ENCODE measurements at places on chromosomes 7 and 10.

GRCh38 chr7:131947661-131948060 lies 391.2 kb upstream of the PODXL start:
- DNase-seq = no peak

DNA sequence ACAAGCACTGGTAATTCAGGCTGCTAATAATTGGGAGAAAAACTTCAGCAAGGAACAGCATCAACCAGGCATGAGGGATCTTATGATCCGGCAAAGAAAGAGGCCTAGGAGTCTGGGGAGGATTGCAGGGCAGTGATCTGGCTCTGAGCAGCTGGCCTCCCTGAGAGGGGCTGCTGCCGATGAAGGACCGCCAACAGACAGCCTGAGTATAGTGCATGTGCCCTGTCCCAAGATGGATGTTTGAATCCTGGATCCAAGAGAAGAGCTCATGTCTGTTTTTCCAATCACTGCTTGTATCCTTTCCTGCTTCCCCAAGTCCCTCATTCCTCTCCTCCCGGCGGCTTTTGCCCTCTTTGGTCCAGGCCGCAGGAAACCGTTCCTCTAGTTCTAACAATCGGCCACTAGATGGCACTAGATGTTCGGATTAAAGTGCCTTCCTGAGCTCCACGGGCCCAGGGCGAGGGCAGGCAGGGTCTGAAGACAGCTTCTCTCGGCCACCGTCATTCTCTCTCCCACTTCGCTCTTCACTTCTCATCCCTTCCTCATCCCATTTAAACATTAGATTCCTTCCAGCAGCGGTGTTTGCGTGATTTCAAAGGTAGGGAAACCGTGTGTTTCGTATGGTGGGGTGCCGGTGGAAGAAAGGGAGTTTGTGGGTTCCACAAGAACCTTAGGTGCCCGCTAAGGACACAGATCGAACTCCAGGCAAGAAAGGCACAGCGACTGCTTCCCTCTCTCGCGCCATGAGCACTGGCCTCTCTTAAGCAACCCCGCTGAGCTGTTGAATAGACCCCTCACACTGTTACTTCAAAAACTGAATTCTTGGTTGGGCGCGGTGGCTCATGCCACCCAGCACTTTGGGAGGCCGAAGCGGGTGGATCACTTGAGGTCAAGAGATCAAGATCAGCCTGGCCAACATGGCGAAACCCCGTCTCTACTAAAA lies 82.4 kb downstream of the ADCYAP1R1 start:
- no peak for DNase-seq

- no peak for DNase-seq
These were observed 109.5 kb downstream of the PARP12 start for GRCh38 chr7:139953229-139953628.

- no peak for DNase-seq
These were observed 45.4 kb upstream of the CACNB2 start for GRCh38 chr10:18094793-18095192.

DNA sequence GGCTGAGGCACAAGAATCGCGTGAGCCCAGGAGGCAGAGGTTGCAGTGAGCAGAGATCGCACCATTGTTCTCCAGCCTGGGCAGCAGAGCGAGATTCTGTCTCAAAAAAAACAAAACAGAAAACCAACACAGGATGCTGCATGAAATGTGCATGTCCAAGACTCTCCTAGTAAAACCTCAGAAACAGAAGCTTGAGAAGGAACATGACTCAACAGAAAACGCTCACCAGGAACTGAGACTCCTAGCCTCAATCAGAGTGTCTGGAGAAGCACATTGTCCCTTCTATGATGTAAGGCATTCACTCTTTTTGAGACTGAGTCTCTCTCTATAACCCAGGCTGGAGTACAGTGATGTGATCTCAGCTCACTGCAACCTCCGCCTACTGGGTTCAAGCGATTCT lies 168.3 kb downstream of the MYOF start:
- DNase-seq = no peak

GRCh38 chr7:21084286-21084685 lies 297.6 kb upstream of the SP8 start:
- no peak for DNase-seq

- no peak for DNase-seq
These were observed 290.7 kb downstream of the THSD7A start for GRCh38 chr7:11541330-11541729.

DNA sequence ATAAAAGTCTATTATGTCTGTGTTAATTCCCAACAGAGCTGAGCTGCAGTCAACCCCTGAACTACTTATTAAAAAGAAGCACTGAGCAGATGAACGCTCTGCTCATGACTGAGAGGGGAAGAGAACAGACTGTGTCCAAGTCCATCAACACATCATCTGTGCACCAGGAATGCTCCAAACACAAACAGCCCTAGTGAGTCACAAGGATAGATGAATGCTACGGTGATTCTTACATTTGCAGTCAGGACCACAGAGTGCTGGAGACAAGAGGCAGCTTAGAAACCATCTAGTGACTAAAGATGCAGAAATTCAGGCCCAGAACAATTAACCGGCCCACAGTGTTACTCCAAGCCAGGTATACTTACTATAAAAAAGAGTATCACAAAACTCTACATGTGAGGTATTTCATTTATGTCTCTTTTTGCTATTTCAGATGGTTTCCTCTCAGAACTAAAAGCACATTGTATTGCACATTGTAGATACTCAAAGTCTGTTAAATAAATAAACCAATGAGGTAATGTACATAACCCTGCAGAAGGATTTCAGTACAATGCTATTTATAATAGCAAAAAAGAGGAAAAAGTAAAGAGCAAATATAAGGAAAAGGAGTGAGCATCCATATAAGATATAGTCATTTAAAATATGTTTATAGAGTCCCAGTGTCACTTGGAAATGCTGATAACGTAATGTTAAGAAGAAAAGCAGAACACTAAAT lies 159.2 kb downstream of the KCNMA1 start:
- no peak for DNase-seq

DNA sequence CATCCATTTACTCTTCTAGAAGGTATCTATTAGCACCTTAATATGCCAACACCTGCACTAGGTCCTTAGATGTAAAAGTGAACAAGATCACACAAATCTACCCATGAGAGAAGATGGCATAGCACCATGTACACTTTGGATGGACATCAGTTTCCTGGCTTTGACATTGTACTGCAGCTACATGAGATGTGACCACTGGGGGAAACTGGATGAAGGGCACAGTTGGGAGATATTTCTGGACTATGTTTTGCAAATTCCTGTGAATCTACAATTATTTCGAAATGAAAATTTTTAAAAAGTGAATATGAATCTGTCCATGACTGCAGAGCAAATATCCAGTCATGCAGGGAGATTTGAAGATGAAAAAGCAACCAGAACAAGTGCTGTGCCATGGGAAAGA lies 124.5 kb downstream of the PRKCQ start:
- no peak for DNase-seq

GRCh38 chr7:21371360-21371759 lies 56.5 kb upstream of the SP4 start:
- no peak for DNase-seq

GRCh38 chr10:112098682-112099081 lies 84.9 kb downstream of the GPAM start:
- DNase-seq = no peak

GRCh38 chr7:129434675-129435318 lies 565 bp downstream of the STRIP2 start:
- no peak for DNase-seq

- DNase-seq = no peak
These were observed 143.6 kb downstream of the AGMO start for GRCh38 chr7:15418264-15418663.

- DNase-seq = no peak
These were observed 266.3 kb downstream of the BICC1 start for GRCh38 chr10:58778966-58779365.

- DNase-seq = no peak
These were observed 154.0 kb downstream of the SUGCT start for GRCh38 chr7:40288827-40289226.

DNA sequence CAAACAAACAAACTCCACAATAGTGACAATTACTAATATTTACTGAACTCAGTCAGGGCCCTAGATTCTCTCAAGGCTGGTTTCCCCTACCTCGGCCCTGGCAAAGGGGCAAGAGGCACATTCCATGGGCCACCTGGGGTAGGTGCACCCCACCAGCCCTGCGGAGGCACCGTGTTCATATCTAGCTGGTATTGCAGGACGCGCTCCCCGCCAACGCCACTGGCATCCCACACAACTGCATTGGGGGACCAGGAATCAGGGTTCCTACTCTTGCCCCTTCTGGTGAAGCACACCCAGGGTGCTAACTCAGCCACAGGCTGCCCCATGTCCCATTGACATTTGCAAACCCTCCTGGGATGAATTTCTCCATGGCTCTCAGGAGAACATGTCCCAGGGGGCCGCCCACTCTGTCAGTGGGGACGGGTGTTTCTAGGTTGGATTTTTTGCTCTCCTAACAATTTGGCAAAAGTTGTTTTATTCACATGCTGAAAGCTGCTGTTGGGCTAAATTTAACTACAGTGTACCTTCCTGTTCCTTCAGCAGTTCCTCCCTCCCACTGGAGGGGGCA lies 76.7 kb downstream of the ZRANB1 start:
- no peak for DNase-seq

DNA sequence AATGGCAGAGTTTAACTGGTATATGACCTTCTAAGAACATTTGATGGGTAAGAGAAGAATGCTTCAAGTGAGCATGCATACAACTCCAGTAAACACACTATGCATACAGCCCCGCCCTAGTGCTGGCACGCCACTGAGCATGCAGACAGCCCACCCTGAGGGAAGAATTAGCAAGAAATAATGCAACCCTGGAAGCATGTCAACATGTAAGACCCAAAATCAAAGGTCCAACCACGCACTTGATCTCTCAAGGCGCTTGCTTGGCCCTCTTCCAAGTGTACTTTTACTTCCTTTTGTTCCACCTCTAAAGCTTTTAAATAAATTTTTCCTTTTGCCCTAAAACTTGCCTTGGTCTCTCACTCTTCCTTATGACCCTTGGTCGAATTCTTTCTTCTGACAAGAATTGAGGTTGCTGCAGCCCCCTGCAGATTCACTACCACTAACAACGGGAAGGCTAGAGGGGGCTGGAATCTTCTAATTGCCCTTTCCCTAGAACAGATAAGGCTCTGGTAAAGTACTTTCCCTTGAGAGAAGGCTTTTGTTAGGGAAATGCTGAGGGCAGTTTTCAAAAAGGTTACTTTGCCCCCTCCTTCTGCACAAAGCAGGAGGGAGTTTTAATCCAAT lies 3.4 kb downstream of the FAM24B start:
- no peak for DNase-seq

GRCh38 chr10:18159557-18159956 lies 19.3 kb downstream of the CACNB2 start:
- DNase-seq = no peak

GRCh38 chr7:15326044-15326644 lies 235.7 kb downstream of the AGMO start:
- peak; percentile 72 for DNase-seq

- no peak for DNase-seq
These were observed 12.8 kb downstream of the CPXM2 start for GRCh38 chr10:123878666-123879303.

DNA sequence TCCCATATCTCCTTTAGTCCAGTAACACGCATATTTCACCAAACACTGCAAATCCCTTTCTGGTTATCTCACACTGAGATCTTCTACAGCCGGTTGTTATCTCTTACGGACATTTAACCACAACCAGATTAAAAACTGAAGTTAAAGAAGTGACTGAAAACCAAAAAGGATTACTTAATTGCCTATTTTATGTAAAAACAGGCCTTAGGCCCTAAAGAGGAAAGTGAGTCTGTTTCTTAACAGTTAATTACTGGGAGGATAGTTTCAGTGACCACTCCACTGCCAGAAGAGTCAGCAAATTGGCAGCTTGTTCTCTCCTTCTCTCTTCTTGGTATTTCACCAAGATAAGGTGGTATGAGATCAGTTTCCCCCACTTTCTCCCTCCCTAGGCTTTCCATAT lies 161.9 kb upstream of the MEOX2 start:
- DNase-seq = no peak

- DNase-seq = no peak
These were observed 17.4 kb downstream of the KIF5B start for GRCh38 chr10:32038777-32039176.

DNA sequence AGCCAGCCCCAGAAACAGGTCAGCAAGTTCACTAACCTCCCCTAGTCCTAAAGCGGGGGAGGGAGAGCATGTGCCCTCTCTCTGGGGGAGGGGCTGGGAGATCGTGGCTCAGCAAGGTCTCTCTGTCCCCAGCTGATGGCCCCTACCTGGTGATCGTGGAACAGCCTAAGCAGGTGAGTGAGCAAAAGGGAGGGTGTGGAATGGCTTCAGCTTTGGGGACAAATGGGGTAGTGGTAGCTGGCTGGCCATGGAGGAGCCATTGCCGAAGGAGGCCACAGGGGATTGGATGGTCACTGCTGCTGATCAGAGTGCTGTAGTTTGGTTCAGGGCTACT lies 779 bp downstream of the NFKB2 start:
- DNase-seq = no peak

DNA sequence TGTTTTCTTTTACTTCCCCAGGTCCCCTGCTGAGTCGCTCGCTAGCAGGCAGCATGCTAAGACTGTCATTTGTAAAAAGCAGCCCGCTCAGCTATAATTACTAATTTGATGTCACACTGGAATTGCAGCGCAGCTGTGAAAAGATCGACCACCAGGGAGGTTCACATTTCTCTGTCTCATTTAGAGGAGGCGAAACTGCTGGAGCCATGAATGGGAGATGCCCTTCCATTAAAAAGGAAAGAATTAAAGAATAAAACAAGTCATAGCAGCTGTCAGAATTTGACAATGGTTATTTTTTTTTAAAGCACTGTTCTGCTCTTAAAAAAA lies 153.5 kb downstream of the PIP4K2A start:
- DNase-seq = no peak

GRCh38 chr7:50204581-50204980 lies 99.9 kb upstream of the IKZF1 start:
- DNase-seq = no peak

- no peak for DNase-seq
These were observed 8.2 kb upstream of the NRG3 start for GRCh38 chr10:81866753-81867152.

DNA sequence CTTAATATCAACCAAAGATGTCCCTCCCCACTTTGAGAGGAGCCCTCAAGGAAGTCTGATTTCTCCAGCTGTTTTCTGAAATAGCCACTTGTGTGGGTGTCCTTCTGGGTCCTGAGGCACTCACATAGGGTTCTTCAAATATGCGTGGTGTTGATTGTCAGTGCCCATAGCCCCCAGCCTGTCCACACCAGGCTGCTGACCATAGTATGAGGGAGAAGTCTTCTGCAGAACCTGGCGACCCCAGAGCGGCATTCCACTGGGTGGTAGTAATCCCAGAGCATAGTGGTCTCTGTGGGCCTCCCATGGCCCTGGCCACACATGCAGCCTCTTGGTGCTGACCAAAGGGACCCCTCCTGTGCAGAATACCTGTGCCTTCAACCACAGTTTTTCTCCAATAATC lies 82.7 kb upstream of the MACROH2A2 start:
- no peak for DNase-seq
